Activated CD8-positive, alpha-beta memory T cell treated with anti-CD3 and anti-CD28 coated beads for 48 hours (primary cell): ENCODE measurements at places on chromosomes 13 and 19.

DNA sequence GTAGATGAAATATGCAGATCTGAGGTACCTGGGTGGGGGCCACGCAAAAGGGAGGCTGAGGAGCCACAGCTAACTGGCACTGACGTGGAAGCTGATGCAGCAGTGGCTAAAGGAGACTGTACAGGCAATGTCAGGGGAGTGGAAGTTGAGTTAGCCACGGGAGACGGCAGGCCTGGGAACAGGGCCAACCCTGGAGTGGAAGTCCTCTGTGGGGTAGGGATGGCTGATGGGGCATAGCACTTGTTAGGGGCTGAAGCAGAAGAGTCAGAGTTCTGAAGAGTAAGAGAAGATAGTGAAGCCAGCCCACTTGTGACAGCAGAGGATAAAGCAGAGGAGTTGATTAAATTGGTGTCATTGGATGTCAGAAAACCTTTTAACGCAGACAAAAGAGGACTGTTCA is 22.8 kb upstream of the STOML3 start:
- DNase-seq = no peak

- no peak for DNase-seq
Observed at GRCh38 chr13:21015284-21015683, 46.1 kb downstream of the LATS2 start.

GRCh38 chr19:18418029-18418482 is 1.1 kb upstream of the SSBP4 start:
- DNase-seq = no peak

DNA sequence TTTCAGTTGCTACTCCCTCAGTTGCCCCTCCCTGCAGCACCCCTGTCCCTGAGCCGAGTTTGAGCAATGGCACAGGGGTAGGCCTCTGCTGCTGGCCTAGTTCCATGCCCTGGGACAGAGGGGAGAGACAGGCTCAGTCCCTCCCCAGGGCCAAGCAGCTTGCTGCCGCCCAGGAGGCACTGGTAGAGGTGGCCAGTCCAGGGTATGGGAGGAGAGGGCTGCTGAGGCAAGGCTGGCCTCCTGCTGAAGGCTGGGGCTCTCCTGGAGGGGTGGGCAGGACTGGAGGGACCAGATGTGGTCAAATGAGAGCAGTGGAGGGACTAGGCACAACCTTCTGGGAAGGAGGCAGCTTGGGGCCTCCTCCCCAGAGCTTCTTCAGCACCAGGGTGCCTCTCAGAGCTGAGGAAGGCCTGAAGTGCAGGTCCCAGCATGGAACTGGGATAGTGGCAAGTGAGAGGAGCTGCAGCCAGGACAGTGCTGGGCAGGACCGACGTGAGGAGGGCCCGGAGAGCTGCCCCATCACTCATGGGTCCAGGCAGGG is 29.8 kb upstream of the VSTM2B start:
- DNase-seq = no peak

DNA sequence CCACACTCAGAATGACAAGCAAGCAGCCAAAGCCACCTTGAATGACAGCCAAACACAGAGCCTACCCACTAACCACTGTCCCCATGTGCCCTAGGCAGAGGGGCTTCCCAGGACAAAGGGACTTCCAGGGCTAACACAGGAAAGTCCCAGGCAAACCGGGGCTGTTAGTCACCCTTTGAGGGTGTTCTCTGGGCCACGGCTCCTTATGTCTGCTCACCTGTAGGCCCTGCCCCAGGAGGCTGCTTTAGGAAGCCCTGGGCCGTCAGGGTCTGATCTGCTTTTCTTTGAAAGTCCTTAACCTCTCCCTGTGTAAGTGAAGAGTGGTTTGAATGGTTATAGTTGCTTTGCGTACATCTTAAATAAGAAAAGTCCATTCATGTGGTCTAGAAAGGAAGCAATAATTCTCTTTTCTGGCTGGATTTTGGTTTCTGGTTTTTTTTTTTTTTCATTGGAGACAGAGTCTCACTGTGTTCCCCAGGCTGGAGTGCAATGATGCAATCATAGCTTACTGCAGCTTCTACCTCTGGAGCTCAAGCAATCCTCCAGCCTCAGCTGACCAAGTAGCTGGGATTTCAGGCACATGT is 161.4 kb downstream of the EFNB2 start:
- no peak for DNase-seq

DNA sequence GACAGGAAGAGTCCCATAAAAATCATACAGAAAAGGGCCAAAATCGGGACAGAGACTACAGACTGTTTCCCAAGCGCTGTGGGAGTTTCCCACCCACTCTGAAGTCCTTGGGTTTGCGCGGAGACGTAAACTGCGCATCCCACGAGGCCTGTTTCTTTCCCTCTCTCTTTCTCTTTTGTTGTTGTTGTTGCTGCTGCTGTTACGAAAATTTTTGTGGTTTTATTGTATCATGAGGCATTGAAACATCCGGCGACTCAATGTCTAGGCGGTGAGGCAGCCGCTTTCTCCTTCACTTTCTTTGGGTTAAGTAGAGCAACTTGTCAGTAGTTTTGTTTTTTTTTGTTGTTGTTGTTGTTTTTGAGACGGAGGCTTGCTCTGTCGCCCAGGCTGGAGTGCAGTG is 1.6 kb upstream of the PPP1R12C start:
- DNase-seq = no peak

GRCh38 chr19:50465986-50466705 is 10.2 kb upstream of the EMC10 start:
- no peak for DNase-seq

DNA sequence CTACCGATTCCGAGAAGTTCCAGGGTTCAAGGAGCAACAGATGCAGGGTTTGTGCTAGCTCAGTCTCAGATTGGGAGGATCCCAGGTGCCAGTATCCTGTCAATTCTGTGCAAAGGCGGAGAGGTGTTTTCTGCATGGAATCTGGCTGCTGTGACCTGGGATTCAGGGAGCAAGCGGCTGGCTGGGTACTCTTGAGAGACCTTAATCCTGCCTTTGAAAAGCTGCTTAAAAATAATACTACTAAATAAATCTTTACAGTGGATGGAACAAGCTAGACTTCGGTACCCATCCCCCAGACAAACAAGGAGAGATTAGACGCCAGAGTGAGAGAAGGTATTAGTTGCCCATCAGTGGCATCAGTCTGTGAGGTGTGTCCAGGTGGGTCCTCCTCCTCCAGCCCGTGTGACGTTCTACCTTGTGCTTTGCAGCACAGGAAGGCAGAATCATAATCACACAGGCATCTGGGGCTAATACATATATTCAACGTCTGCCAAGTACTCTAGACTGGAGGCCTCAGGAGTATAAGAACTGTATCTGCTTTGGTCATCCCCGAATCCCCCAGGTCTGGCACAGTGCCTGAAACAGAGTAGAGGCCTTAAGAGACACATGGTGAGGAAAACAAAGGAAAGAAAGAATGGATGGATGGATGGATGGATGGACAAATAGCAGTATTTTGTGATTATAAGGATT is 230.6 kb downstream of the ZNF536 start:
- no peak for DNase-seq

GRCh38 chr19:33398361-33399060 is 25.0 kb downstream of the CEBPG start:
- no peak for DNase-seq

GRCh38 chr13:102693776-102694175 is 1.1 kb downstream of the METTL21C start:
- DNase-seq = no peak

DNA sequence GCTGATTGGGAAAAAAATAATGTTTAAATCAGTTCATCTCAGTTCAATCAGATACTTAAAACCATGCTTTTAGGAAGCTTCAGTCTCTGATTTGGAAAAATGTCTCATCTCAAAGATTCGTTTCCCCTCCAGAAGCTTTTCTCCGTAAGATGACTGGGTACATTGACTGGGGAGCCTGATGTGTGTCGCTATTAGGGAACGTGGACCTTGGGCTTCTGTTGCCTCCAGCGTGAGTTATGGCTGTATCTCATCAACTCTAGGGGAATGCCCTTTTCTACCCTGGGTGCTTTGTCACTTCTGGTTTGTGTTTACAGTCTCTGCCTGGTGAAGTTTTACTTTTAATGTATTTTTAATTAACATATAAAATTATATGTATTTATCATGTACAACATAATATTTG is 635.5 kb upstream of the GPC6 start:
- DNase-seq = no peak
